ENCODE measurements at places on chromosomes 4 and X.

GRCh38 chr4:183469936-183470335, 25.5 kb downstream of the CDKN2AIP start:
- DNase-seq = peak; percentile 76

GRCh38 chrX:112761242-112762207, 79.1 kb downstream of the AMOT start:
- no peak for DNase-seq

GRCh38 chr4:76354517-76355473, 48.3 kb downstream of the STBD1 start:
- DNase-seq = no peak

- peak; percentile 88 for DNase-seq
Measured at GRCh38 chr4:65943076-65943475, 272.8 kb upstream of the EPHA5 start.

DNA sequence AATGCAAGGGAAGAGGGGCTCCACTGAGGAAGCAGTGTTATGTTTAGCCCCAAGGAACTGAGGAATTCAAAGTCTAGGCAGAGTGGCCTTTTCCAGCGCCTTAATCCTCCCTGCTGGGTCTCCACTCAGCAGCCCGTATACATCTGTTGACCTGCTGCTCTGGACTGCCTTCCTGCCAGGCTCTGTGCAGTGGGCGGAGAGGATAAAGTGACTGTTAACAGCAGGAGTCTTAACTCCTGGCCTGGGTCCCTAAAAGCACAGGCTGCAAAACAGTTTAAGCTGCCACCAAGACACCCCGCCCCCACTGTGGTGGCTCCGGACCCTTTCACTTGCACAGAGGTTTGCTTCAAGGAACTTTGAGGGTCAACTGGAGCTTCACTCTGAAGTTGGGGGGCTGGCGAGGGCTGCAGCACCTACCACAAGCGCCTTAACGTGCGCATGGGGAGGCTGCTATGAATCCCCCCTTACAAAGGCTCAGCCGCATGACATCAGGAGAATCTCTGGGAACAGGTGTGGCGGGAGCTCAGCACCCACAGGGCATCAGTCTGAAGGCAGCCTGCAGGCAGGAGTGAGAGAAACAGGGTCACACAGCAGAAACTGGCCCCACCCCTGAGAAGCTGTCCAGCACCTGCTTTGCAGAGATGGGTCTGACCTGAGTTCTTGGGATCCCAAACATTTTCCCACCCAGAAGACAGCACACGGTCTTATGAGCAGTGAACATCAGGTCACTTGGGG, 358.2 kb upstream of the GATB start:
- DNase-seq = no peak

DNA sequence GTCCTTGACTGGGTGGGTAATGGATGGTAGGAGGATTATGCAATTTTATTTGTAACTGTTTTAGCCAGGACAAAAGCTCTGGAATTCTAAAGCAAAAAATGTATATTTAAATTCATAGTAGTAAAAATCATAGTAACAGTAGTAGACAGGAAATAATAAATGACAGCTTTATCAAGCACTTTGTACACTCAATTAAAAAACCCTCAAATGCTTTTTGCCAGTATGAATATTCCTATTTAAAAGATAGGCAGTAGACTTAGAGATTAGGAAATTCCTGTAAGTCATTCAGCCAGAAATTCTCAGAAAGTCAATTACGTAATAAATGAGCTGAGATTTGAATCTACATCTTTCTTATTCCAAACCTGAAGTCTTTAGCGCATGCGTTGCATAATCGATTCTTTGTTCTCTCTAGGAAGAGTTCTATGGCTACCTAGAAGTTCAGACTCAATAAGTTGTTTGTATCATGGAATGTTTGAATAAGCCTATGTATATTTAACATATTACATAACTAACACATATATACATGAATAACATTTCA, 2.5 kb downstream of the AADAT start:
- no peak for DNase-seq

All from kidney tubule cell (primary cell).